Astrocyte of the spinal cord (primary cell): ENCODE measurements at places on chromosomes 3 and 15.

DNA sequence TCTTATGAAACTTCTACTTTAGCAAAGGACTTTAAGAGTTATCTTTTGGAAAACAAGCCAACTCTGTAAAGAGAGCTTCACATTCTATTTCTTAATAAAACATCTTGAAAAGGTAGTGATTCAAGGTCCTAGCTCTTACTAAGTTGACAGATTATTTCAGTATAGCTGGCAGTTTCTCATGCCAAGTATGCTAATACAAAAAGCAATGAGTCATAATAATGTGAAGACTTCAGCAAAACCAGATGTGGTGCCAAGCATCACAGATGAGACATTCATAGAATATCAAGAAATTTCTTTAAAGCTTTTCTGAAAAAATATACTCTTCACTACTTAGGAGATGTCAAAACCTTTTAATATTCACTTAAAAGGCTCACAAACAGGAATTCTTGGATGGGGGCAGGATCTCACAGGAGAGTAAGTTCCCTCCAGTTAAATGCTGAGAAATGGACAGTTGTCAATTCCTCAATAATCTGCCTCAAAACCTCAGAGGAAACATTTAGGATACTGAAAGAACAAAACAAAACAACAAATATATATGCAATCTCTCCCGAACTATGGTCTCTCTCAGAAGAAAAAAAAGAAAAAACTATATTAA is 45.6 kb downstream of the DCBLD2 start:
- peak; percentile 91 for DNase-seq

GRCh38 chr15:42031198-42031915 is 10.5 kb upstream of the PLA2G4E start:
- DNase-seq = no peak

DNA sequence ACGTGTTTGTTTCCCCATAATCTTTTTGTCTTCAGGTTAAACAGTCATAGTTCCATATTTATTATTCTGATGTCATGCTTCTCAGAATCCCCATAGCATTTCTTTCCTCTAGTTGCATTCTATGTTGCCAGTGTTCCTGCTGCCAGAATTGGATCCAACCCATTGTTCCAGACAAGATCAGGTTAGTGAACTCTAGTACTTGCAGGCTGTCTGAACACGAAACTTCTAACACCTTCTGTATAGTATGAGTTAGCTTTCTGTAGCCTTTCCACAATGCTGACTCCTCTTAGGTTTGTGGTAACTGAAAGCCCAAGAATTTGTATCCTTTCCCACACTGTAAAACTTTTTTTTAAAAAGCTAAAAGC is 88.0 kb upstream of the ROPN1 start:
- no peak for DNase-seq

- DNase-seq = no peak
These were observed 333.0 kb downstream of the SHQ1 start for GRCh38 chr3:72515281-72515680.

DNA sequence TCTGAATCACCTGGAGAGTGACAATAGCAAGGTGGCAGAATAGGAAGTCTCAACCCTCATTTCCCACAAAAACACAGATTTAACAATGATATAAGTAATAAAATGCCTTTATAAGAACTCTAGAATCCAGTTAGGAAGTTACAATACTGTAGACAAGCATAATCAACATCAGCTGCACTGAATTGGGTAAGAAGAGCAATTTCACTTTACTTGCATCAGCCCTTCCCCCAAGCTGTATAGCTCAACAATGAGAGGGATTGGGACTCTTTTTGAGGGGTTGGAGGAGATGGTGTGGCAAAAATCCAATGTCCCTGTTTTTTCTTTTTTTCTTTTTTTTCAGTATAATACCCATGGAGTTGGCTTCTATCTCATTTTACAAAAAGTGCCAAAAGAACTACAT is 63.1 kb downstream of the SERP1 start:
- no peak for DNase-seq

GRCh38 chr3:77313843-77314242 is 273.9 kb downstream of the ROBO2 start:
- DNase-seq = no peak

DNA sequence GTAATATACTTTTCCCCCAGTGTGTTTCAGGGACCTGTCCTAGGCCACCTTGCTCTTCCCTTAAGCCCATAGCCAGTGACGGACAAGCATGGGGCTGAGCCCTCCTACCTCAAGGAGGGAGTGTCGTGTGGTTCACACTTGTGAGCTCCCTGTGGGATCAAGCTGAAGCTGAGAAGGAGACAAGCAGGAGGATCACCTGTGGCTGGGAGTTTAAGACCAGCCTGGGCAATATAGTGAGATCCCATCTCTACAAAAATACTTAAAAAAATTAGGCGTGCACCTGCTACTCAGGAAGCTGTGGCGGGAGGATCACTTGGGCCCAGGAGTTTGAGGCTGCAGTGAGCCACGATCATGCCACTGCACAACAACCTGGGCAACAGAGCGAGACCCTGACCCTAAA is 76.7 kb upstream of the RPL35A start:
- DNase-seq = no peak

- no peak for DNase-seq
These were observed 253.6 kb upstream of the PEX5L start for GRCh38 chr3:180290300-180290699.

DNA sequence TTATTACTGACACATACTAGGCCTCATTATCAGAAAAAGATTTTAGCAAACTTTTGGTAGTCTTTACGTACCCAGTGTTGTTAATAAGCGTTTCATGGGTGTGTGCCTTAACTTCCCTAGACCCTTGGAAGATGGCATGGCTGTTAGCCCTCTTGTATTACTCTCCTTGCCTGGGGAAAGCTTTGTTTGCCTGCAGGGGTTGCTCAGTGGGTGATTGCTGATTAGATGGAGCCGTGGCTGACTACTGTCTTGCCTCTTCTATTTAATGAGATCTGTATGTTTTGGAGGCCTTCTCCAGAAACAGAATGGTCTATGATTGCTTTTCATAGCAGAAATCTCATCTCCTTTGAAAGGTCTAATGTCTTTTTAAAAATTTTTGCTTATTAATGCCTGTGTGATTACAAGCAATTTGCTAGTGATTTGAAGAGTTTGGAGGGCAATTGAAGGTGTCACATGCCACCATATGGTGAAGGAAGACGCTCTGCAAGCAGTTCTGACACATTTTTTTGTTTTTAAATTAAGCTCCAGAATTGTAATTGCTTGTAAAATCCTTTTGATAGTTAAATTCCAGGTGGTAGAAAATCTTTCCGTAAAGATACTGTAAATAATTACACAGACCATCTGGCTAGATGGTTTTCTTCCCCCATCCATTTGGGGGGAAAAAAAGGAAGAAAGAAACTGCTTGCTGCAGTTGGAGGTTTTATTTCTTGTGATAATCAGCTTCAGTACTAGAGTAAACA is 11.4 kb upstream of the C3orf20 start:
- DNase-seq = no peak

DNA sequence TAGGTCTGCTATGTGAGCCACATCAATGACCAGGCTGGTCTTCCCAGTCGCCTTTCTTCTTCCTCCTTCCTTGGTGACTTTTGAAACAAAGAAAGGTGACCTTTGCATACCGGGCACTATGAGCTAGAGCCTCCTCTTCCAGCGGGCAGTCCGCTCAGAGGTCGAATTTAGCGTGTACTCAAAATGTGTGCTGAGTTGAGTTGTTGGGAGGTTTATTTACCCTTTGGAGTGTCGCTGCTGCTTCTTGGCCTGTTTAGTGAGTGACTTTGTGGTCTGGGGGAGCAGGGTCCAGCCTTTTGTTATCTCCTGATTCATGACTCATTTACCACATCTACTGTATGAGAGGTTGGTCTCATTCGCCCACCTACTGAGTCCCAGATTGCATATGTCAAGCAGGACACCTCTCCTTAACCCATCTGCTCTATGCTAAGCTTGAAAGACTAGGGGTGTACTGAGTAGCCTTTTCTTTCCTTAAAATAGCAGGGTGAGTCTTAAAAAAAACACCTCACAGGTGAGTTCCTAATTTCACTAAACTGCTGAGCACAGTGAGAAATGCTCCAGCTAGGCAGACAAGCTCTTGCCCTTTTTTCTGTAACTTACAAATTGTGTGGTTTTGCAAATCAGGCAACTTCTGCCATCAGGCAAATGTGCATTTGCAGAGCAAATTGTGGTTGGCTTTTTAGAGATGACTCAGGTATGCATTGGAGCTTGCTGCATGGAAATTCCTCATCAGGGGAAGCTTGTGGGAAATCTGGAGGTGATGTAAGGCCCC is 3.2 kb upstream of the SIAH2 start:
- peak; percentile 77 for DNase-seq

DNA sequence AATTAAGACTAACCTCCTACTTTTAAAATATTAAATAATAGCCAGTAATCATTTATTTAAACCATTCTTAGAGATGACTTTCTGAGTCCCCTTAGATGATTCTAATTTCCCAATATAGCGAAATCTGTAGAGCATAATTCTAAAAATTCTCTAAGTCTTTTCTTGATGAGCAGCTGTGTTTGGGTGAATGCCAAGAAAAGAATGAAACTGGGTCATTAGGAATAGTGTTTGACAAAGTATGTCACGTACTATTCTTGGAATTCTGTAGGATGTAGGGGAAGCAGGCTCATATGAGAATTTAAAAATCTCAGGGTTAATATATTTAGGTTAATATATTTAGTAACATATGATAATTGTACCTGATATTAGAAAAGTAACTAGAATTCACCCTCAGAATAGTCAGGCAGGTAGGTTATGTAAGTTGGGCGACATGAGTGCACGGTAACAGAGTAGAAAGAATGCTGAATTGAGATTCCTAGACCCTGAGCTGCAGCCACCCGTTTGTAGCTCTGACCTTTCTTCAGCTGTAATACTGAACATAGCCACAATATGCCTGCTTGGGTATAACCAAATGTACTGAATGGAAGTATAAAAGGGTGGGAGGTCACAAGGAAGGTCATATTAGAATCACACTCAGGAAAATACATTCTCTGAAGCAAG is 524.3 kb downstream of the UNC13C start:
- DNase-seq = no peak

DNA sequence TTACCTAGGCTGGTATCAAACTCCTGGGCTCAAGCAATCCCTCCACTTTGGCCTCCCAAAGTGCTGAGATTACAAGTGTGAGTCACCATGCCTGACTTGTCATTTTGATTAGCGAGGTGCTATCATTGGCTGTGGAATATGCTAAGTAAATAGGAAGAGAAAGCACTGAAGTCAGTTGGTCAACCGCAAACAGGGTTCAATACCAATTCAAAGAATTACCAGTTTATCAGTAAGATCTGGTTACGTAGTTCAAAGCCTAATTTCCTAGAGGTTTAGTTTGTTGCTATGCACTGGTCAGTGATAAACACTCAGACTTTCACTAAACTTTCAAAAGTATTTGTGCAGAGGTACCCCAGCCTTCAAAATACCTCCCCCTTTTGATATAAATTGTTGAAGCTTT is 29.5 kb downstream of the GLB1 start:
- DNase-seq = peak; percentile 27

DNA sequence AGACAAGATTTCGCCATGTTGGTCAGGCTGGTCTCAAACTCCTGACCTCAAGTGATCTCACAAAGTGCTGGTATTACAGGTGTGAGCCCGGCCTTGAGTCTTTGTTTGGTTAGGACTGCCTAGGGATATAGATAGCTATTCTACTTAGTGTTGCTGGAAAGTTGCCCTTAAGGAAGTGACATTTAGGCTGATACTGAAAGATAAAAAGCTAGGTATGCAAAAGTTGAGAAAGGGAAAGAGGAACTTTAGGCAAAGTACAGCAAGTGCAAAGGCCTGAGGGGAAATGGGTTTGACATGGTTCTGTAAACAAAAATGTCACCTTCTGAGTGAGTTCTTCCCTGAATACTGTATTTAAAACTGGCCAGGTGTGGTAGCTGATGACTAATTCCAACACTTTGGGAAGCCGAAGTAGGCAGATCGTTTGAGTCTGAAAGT is 111.5 kb downstream of the ZNF609 start:
- DNase-seq = no peak

- no peak for DNase-seq
These were observed 12.3 kb upstream of the CDAN1 start for GRCh38 chr15:42749266-42749665.

- DNase-seq = no peak
These were observed 27.3 kb upstream of the ST8SIA2 start for GRCh38 chr15:92366381-92366780.

DNA sequence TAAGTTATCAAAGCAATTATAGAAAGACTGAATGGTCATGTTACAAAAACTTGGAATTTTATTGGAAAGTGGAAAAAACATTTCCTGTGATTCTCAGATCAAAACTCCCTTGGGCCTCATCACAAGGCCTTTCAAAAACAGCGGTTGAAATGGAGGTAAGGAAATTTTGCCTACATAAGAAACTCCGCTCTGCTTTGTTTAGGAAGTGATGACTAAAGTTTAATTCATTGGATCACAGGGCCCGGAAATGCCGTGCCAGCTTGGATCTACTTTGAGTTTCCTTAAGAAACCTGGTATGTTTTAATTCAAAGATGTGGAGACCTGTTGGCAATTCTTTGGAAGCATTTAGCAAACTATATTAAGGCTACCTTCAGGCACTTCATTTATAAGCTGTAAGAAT is 143.9 kb upstream of the MME start:
- no peak for DNase-seq

DNA sequence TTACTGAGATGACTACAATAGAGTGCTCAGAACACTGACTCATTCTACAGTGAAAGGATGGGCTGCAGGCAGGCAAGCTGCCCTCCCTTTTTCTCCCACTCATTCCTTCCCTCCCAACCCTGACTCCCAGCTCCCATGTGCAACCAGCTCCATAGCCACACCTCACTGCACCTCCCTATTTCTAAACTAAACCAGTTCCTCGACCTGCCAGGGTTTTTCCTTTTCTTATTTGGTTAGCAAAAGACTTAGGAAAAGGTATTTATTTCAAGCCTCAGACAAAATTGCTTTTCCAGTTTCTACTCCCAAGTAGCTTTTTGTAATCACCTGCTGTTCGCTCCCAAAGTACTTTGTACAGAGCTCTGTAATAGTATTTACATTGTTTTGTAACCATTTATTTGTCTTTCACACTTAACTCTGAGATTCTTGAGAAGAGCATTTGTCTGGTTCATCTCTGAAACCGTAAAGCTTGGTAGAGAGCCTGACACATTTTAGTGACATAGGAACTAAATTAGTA is 2.2 kb downstream of the AADAC start:
- DNase-seq = peak; percentile 57

DNA sequence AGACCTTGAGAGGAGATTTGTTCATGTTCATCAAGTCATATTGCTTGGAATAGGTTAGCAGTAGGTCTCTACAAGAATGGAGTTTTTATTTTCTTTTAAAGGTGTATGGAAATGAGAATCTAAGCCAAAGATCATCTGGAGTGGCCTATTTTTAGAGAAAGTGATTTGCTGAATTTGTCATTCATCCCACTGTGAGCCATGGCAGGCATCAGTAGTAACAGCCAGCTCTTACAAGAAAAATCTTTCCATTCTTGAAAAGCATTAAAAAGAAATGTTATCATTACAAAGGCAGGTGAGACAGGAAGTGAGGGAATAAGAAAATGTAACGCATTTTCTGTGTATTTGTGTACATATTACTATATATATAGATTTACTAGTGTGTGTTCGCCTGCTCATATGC is 29.6 kb downstream of the STAC start:
- no peak for DNase-seq

- peak; percentile 44 for DNase-seq
These were observed 436.1 kb downstream of the CHL1 start for GRCh38 chr3:632571-633170.

- DNase-seq = no peak
These were observed 48.8 kb downstream of the GLB1 start for GRCh38 chr3:33047842-33048834.

GRCh38 chr3:127672429-127673190 is at the start of gene ABTB1:
TSS of gene ABTB1 (plus strand) at chr3:127672952. CDS start at chr3:127673026, 74 bp downstream.
- DNase-seq = peak; percentile 73

- DNase-seq = peak; percentile 73
These were observed 11.4 kb downstream of the C15orf40 start for GRCh38 chr15:82999905-83000671.
